ENCODE measurements at places on chromosomes 3 and 15.

DNA sequence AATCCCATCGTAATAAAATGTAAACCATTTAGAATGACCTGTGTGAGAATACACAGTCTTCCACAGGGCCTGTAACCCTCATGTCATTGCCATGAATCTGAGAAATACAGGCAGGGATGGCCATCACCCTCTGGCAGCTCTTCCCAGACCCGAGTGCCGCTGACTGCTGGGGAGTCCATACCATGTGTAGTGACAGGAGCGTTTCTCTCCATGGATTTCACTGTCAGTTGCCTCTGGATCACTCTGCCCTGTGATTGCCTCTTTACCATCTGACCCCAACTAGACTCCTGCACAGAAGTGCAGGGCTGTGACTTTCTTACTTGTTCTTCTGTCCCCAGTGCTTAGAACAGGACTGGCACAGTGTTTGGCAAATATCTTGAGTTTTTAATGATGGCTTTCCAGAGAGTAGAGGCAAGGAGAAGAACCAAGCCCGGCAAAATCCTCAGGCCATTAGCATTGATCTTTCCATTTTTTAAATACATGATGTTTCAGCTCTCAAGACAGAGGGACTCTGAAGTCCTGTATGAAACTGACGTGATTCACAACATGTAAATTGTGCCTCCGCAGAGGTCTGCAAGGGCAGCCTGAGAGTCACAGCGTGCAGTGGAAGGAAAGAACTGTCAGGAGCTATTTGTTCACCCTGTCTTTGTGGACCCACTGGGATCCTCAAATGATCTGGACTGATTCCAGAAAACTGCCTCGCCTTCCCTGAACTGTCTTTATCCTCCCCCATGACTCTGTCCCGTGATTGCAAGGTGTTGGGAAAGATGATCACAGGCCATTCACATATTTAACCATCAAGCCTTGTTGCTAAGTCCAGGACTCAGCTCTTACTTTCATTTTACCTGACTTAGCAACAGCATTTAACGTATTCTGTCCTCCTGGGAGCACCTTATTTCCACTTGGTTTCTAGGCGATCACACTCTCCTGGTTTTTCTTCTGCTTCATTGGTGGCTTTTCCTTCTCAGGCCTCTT, 354.9 kb downstream of the EPHB1 start:
- no peak for DNase-seq

DNA sequence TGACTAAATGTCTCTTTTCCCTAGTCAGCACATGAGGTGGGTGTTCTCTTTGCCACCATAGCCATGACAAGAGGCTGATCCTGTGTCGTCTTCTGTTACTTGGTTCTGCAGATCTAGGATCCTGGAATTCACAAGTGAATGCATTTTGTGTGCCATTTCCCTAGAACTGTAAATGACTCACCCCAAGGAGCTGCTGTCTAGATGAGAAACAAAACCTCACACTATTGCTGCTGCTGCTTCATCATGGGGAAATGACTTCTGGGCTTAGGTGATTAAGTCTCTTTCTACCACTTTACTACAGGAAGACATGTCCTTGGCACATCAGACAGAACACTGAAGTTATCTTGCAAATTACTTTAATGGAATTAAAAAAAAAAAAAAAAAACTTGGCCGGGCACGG, 54.9 kb downstream of the SLCO3A1 start:
- DNase-seq, result no peak

- DNase-seq, result no peak
Observed at GRCh38 chr3:72165317-72165716, 380.4 kb upstream of the PROK2 start.

- DNase-seq, result no peak
Observed at GRCh38 chr15:77167406-77167805, 96.5 kb upstream of the TSPAN3 start.

DNA sequence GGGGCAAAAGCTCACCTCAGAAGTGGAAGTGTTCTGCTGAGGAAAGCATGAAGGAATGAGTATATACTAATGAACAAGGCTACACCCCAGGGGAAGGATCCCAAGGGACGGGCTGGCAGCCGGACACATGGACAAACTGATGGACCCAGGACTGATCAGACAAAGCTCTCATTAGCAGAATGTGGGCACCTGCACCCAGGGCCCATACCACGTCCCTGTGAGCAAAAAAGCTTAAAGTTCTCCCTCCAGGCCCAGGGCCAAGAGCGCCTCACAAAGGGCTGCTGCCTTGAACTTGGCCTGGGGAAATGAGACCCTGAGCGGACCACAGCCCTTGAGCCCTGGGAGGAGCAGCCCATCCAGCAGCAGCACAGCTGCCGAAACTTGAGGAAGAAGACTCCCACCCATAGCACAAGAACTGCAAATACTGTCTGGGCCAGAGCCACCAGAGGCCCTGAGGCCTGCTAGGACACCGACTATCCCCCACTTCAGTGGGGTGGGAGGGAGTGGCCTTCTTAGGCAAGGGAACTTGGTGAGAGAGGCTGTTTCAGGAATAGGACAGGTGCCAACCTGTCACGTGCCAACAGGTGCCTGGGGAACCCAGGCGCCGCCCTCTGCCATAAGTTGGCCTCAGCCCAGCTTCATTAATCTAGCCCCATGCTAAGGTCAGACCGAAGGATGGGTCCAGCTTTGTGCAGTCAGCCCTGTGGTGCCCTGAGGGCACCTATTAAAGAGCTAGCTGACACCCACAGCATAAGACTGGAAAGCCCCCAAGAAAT, 2.3 kb upstream of the GMPPB start:
- DNase-seq, result no peak

- no peak for DNase-seq
Observed at GRCh38 chr3:58093574-58094195, 85.5 kb downstream of the FLNB start.

DNA sequence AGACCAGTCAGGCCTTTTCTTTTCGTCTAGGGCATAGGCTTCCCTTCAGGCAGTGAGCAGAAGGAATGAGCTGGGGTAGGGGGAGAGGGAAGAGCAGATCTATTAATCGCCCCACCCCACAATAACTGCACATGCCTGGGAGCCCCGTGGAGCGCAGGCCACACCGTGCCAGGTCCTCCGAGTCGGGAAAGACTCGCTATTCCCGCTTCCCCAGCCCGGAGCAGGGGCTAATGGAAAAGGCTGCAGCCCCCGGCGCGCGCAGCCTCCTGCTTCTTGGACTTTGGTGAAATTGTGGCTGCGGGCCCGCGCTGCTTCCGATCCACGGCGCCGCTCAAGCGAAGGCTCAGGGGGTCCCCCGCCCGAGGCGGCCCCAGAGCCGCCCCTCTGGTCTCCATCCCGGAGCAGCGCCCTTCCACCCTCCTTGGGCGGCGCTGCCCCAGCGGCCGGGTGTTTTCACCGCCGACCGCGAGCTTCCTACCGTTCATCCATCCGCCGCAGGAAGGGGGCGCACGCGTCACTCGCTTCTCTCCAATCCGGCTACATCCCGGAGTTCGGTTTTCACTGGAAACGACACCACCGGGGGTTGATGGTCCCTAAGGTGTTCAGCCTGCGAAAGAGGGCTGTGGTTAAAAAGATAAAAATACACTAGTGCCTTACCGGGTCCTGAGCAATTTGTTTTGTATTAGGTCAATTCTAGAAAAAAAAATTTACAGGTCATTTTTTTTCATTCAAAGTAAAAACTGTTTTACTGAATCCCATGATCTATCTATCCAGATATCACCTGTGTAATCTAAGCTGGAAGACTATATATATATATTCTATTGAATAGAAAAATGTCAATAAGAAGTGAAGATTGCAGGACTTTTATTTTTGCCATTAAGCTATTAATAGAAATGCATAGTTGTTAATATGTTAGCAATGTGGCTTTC, 4.4 kb upstream of the SYNM start:
- DNase-seq, result peak; percentile 48

GRCh38 chr3:149080011-149080698, 6.2 kb downstream of the HLTF start:
- no peak for DNase-seq

DNA sequence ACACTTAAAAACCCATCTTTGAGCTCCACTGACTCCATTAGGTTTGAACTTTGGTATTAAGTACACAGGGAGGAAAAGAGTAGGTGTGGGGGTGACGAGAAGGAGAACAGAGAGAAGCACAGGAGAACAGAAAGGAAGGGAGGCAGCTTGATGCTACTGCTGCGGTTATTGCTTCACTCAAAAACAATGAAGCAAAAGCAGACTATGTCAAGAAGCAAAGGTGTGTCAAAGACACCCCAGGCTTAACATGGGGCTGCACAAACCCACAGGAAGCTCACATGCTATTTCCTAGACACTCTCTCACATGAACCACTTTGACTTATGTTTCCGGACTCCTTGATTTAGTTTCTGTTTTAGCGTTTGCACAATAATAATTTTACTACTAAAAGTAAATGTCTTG, 961.0 kb upstream of the CFAP20DC start:
- peak; percentile 75 for DNase-seq

DNA sequence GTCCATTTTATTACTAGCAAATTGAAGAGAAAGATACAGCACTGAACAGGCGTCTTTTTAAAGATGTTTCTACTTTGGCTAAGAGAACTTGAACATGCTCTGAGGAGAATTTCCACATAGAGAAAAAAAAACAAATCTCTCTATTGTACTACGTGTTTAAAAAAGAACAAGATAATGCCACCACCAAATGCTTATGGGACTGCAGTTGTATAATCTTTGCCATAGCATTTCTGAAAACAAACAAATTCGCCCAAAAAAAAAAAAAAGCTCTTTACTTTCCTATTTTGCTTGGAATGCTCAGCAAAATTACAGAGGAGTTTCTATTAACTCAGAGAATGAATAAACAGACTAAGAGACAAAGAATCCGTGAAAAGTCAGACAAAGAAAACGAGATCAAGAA, 114.2 kb downstream of the CNTN3 start:
- DNase-seq, result no peak

DNA sequence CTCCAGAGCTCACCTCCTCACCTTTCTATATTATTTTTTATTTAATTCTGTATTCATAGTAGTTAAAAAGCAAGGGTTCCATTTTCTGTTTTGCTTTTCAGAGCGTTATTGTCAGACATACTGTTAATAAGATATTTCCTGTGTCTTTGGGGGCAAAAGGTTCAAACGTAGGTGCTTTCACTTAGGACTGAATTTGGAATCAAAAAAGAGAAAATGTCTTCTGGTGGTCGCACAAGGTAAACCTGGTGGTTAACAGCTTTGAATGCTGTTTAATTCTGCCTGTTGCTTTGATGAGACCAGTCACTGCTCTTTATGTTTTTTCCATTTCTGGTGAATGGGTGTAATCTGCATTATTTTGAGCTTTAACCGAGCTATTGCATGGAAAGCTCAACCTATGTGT, 212.5 kb downstream of the TCF12 start:
- no peak for DNase-seq

DNA sequence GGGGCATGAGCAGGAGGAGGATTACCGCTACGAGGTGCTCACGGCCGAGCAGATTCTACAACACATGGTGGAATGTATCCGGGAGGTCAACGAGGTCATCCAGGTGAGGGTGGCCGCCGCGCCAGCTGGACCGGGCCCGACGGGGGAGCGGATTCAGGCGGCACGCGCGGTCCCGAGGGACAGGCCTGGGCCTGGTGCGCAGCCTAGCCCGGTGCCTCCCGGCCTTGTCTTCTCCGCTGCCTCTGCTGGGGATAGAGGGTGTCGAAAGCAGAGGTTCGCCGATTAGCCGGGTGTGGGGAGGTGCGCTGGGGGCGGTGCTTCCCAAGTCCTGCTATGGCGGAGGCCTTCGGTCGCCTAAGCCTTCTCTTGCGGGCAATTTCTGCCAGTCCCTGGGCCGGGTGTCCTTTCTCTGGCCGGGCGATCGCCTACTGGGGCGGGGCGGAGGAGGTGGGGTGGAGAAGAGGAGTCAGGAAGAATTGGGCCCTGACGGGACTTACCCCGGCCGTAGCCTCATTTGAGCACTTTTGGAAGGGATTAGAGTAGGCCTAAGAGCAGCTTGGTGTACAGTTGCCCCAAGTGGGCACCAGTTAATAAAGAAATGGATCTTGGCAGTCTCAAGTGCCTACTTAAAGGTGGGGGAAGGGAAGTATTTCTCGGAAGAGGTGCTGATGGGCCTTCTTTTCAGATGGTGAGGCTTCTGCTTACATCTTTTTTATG, 940 bp downstream of the ARIH1 start:
- peak; percentile 84 for DNase-seq

DNA sequence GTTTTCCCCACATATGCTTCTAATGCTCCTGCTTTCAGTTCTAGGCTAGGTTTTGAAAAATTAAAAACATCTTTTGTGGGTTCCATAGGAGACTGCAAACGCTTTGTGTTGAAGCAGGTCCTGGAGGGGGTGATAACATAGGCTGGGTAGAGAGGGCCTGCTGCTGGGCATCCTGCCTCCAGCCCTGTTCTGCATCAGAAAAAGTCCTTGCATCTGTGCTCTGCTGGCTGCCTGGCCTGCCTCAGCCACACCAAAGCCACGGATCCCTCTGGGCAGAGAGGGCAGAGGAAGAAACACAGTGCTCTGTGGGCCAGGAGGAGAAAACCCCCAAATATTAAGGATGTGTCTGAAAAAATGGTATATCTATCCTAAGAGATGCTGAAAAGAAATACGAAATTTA, 3.9 kb upstream of the ARPP21 start:
- no peak for DNase-seq

DNA sequence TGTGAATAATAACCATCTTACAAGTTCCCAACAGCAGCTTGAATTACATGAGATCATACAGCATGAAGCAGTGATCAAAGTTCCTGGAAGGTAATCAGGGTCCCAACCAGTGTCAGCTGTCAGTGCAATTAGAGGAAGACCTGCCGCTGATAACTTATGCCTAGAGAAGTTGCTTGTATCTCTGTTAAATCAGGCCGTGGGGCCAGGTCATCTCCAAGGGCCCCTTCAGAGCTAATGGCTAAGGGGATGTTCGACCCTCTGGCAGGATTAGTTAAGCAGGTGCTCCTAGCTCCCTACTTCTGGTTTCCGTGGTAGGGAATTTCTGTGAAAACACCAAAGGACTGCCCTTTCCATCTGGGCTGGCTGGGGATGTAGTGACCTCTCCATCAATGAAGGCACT, 251.0 kb downstream of the FAM43A start:
- DNase-seq, result no peak

DNA sequence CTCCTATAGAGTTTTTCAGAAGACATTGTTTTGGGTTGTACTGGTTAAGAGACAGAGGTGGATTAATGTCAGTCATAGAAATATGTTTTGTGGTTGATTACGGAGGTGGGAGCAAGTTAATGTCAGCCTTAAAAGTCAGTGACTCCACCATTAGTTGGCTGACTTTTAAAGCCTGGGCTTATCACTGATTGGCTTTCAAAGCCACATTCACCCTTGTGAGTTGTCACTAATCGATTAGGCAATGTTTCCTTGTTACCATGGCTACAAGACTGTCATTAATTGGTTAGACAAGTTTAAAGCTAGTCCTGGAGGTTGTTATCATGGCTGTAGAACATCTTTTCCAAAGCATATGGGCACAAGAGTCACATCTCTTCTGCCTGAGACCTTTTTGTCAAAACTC, 73.0 kb downstream of the NEO1 start:
- DNase-seq, result no peak
